Esophagus mucosa (tissue), 1 donor: ENCODE measurements at places on chromosomes 11 and 22. TPM values are rescaled to one million over a fixed set of nuclear protein-coding genes. Genes with fewer than 3 reads are reported as not detected.

Gene PLEKHA7
- 48.2 TPM for total RNA-seq

Gene ARHGEF17
- 5.4 TPM for total RNA-seq

Gene MMP20
- not detected for total RNA-seq

Gene MUC5AC
- total RNA-seq = not detected

Gene MPPED2
- total RNA-seq = 0.72 TPM

Gene LAYN
- total RNA-seq = 1.9 TPM

Gene MN1
- total RNA-seq = 1.7 TPM

Gene SLC1A2
- not detected for total RNA-seq

Gene CDON
- total RNA-seq = 2.4 TPM

Gene PLEKHB1
- 1.4 TPM for total RNA-seq

Gene TMEM191C
- 4.2 TPM for total RNA-seq

Gene PIK3IP1
- total RNA-seq = 5.8 TPM

Gene SLC43A1
- total RNA-seq = 1.00 TPM

Gene IZUMO1R
- not detected for total RNA-seq

Gene KCTD14
- total RNA-seq = 2.3 TPM

Gene AMOTL1
- total RNA-seq = 52.4 TPM

Gene KCNJ4
- total RNA-seq = not detected

Gene PKDREJ
- total RNA-seq = 0.04 TPM

Gene LIF
- 0.24 TPM for total RNA-seq

Gene FGF19
- total RNA-seq = not detected

Gene PNPLA3
- total RNA-seq = 1.3 TPM

Gene OR51F1
- total RNA-seq = not detected

Gene OR52B2
- not detected for total RNA-seq

Gene EHF
- 342 TPM for total RNA-seq

Gene OR51D1
- not detected for total RNA-seq

Gene RAB3IL1
- total RNA-seq = 0.88 TPM

Gene ASCL2
- total RNA-seq = 2.0 TPM

Gene SERPIND1
- total RNA-seq = 0.08 TPM

Gene TEX12
- 0.16 TPM for total RNA-seq

Gene PPARA
- total RNA-seq = 12.9 TPM

Gene CALCA
- not detected for total RNA-seq

Gene FAM181B
- 0.28 TPM for total RNA-seq

Gene CLCF1
- total RNA-seq = 1.6 TPM

Gene DCHS1
- total RNA-seq = 1.4 TPM

Gene CNIH2
- total RNA-seq = 0.52 TPM

Gene VPREB3
- 0.84 TPM for total RNA-seq

Gene MIF
- total RNA-seq = 956 TPM

Gene OR6T1
- not detected for total RNA-seq

Gene CSRP3
- total RNA-seq = not detected

Gene CASP5
- not detected for total RNA-seq

Gene ISX
- not detected for total RNA-seq

Gene PDGFB
- 0.96 TPM for total RNA-seq

Gene INS
- total RNA-seq = not detected

Gene ADORA2A
- total RNA-seq = not detected

Gene KCNJ5
- 0.08 TPM for total RNA-seq

Gene DENND5A
- total RNA-seq = 13.2 TPM

Gene TPBGL
- total RNA-seq = not detected

Gene SMC1B
- total RNA-seq = not detected

Gene SCUBE2
- 3.0 TPM for total RNA-seq

Gene C22orf42
- not detected for total RNA-seq

Gene OR51B5
- not detected for total RNA-seq
